ENCODE measurements at places on chromosomes 12 and 14. TPM values are rescaled to one million over a fixed set of nuclear protein-coding genes. Genes with fewer than 3 reads are reported as not detected.

The RNASE7 gene
- polyA plus RNA-seq, result not detected

The PPP1R1A gene
- 26.2 TPM for polyA plus RNA-seq

The MEG3 gene
- polyA plus RNA-seq, result not detected

The RPL10L gene
- not detected for polyA plus RNA-seq

The PRKCH gene
- polyA plus RNA-seq, result 7.1 TPM

The KRT74 gene
- not detected for polyA plus RNA-seq

The EAPP gene
- polyA plus RNA-seq, result 51.8 TPM

The GPRC5A gene
- 80.4 TPM for polyA plus RNA-seq

The EML1 gene
- polyA plus RNA-seq, result 21.6 TPM

The TMEM30B gene
- 12.4 TPM for polyA plus RNA-seq

The GARIN6 gene
- not detected for polyA plus RNA-seq

The GALNT6 gene
- 30.7 TPM for polyA plus RNA-seq

The NOVA1 gene
- polyA plus RNA-seq, result 1.7 TPM

The POTEG gene
- polyA plus RNA-seq, result not detected

The FGF23 gene
- 1.8 TPM for polyA plus RNA-seq

The B4GALNT1 gene
- 0.97 TPM for polyA plus RNA-seq

The CYP46A1 gene
- 1.7 TPM for polyA plus RNA-seq

The C3AR1 gene
- polyA plus RNA-seq, result 5.9 TPM
